ENCODE measurements at places on chromosomes 6 and 20.

DNA sequence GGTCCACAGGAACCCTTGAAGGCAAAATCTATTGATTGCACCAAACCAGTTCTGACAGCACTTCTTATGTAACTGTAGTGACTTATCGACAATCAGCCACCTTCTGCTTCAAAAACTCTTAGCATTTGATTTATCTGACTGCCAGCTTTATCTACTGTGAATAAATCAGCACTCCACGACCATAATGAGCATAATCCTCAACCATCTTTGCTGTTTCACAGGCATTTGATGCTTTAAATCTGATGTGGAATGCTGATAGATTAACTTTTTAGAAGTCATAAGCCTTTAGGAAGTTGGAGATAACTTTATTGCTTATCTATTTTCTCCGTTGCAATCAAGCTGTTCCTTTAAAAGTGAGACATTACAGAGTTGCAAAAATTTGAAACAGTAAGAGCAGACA is 101.5 kb upstream of the PTCHD4 start:
- no peak for DNase-seq

DNA sequence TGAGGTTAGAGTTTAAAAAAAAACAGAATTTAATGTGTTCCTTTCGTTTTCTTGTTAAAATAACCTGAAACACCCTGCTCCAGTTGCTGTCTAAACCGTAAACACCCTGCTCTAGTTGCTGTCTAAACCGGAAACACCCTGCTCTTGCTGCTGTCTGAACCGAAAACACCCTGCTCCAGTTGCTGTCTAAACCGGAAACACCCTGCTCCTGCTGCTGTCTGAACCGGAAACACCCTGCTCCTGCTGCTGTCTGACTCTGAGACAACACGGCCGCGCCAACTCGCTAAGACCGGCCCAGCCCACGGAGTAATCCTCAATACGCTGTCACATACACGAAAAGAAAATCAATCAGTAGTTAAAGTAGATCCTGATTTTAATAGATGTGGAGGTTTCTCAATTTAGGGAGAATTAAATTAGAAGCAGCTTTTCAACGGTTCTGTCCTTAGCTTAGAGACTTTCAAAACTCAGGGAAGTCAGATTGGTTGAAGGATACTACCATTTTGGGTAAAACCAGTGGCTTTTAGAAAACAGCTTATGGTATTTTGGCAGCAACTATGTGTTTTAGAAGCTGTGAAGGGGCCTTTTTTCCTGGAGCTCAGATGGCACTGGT is 98.3 kb downstream of the RAMACL start:
- no peak for DNase-seq

- no peak for DNase-seq
Observed at GRCh38 chr20:17854307-17854903, 114.2 kb downstream of the SNX5 start.

DNA sequence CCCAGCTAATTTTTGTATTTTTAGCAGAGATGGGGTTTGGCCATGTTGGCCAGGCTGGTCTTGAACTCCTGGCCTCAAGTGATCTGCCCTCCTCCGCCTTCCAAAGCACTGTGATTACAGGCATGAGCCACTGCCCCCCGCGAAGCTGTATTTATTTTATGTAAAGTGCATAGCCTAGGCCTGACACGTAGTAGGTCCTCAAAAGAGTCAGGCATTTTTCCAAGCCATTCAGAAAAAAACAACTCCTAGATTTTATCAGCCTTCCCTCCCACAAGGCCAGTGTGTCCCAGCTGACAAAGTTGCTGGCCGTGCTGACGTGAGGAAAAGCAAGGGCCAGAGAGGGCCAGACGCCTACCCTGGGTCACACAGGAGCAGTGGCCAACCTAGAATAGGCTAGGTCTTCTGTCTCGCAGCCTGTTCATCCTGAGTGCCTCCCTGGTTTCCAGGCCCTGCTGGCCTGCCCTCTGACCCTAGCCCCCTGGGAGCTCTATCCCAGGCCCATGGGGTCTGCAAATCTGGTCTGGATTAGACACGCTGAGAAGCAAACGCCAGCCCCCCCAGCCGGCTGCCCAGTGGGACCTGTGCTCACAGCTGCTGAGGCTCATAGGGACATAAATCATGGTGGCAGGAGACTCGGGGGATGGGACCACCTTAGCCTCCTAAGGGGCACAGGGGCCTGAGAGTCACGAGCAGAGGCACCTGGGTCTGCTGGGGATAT is 11.8 kb downstream of the TCF15 start:
- DNase-seq: no peak

DNA sequence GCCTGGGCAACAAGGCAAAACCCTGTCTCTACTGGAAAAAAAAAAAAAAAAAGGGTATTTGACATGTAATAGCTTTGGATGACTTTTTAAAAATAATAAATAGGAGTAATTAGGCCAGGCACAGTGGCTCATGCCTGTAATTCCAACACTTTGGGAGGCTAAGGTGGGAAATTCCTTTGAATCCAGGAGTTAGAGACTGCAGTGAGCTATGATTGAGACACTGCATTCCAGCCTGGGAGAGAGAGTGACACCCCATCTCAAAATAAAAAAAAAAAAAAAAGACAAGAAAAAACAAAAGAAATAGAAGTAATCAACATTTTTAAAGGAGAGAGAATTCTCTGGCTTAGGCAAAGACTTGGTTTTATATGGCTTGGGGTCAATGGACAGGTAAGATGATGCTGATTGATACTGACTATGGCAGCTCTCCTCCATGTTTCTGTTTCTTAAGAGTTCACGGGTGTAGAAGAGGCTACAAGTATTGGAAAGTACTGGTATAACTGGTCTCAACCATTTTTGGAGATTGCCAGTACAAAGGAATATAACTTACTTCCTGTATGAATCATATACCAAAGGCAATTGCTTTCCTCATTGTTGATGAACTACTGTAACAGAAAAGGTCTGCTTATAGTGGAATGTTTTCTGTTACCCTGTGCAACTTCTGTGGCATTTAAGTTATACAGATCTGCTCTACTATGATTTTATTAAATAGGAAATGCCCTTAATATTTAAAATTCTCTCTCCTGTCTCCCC is 10.1 kb downstream of the MAP3K5 start:
- DNase-seq: no peak
